ENCODE measurements at places on chromosomes 3 and 15. TPM values are rescaled to one million over a fixed set of nuclear protein-coding genes. Genes with fewer than 3 reads are reported as not detected.

GRCh38 chr3:55609230-55609827 lies 122.2 kb upstream of the WNT5A start:
- no peak for DNase-seq

GRCh38 chr15:84748274-84749110 lies at the start of gene ZNF592:
TSS of gene ZNF592 (plus strand) at chr15:84748592. CDS start at chr15:84782676, 34,084 bp downstream.
- no peak for DNase-seq

DNA sequence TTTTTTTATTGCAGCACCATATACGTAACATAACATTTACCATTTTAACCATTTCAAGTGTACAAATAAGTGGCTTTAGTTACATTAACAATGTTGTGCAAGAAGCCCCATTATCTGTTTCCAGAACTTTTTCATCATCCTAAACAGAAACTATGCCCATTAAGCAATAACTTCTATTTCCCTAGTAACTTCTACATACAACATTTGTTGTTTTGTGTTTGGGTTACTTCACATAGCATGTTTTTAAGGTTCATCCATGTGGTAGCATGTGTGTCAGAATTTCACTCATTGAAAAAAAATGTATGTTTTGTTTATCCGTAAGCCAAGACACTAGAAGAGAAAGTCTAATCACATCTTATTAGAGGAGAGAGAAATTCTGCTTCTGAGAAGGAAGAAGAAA lies 450.5 kb upstream of the PDZRN3 start:
- DNase-seq: no peak

- DNase-seq: no peak
Measured at GRCh38 chr3:129625072-129625874, 18.8 kb upstream of the PLXND1 start.

DNA sequence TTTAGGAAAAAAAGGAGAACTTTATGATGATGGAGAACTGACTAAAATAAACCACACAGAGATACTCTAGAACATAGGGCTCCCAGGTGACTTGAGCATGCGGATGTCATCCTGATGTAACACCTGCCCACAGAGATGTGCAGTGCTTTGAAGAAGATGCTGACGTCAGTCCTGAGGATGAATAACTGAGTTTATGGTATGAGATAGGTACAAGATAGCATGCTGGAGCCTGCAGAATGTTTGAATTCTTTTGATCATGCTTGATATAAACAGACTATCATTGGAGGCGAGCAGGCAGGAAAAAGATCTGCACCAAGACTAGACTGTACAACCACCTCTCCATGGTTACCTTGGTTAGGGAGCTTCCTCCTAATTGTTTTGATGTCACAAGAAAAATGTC lies 12.4 kb downstream of the CCR4 start:
- DNase-seq: no peak

GRCh38 chr3:59839283-59839682 lies 789.5 kb upstream of the CFAP20DC start:
- DNase-seq: no peak

GRCh38 chr3:61946570-61947324 lies 385.4 kb downstream of the PTPRG start:
- no peak for DNase-seq

GRCh38 chr3:60917141-60917540 lies 334.1 kb downstream of the FHIT start:
- DNase-seq: no peak

DNA sequence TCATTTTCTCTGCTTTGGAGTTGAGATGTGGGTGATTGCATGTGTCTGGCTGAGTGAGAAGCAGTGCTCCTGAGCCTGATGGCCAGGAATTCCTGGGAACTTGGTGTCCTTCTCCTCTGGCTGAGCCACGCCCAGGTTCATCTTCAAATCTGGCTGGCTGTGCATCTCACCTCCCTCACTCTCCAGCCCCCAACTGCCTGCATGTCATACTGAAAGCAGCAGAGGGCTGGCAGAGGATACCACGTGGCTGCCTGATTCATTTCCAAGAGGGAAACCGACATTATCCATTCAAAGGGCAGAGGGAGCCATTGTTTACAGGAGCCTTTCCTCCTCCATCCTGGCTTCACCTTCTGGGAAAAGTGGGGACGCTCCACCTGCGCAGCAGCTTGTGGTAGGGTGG lies 57.4 kb downstream of the ABHD5 start:
- peak; percentile 49 for DNase-seq

DNA sequence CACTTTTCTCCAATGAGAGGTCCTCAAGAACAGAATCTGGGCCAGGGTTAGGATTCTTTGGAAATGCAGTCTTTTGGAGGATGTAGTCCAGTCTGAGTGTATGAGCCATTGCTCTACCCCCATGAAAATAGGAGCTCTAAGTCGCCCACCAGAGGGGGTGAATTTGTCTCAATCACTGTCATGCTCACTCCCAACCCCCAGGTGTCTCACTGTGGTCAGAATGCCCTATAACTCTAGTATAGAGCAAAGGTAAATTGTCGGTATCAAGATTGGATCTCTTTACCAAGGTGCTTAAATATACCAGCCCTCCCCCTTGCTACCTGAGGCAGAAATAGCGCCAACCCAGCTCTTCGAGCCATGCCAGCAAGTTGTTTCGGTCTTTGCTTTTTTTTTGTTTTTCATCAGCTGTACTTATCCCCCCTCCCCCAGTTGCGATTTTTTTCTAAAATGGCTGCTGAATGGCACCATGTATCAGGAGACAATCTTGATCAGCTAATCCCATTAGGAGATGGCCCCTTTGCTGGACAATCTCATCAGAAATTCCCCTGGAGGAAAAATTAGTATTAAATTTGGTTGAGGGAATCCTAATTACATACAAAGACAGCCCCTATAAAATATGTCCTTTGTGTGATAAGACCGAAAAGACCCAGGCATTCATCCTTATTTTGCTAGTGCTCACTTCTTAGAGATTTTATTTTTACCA lies 130.7 kb downstream of the EBLN2 start:
- no peak for DNase-seq

GRCh38 chr3:53084310-53085001 lies 38.6 kb upstream of the SFMBT1 start:
- peak; percentile 30 for DNase-seq

DNA sequence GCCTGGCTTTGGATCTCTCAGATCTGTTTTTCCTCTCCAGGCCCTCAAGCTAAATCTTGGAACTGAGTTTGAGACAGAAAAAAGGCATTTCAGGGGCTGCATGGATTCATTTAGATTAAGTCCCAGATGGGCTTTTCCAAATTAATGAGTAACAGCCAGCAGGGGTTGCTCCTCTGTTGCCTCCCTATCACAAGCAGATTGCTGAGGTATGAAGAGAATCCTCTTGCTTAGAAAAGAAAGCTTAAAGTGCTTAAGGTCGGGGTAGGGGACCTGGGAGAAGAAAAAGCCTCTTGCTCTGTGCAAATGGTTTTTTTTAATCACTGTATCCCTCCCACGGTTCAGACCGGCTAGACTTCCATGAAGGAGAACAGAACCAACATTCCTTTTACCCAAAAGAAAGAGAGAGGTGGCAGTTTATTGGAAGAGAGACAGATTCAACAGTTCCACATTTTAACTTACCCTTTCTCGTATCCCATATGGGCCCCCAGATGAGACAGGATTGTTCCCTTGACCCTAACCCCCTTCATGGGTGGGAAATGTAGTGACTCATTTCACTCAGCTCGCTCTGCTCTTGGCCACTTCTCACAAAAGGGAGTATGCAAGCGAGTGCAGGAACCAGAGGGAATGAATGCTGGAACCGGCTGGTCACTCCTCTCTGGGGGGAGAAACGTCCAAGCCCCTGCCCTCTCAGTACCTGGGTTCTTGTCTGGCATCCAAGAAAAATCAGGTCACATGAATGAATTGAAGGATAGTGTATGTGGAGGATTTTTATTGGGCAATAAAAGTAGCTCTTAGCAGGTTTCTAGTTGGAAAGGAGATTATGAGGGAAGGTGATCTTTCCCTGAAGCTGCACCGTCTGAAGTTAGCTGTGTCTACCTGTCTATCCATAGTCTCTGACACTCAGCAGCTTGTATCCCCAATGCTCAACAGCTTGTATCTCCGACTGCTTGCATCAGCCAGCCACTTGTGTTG lies 745.2 kb downstream of the SI start:
- DNase-seq: no peak

- DNase-seq: peak; percentile 93
Measured at GRCh38 chr3:133568294-133569014, 5.0 kb upstream of the CDV3 start.

- no peak for DNase-seq
Measured at GRCh38 chr3:183845090-183845489, 19.7 kb upstream of the MAP6D1 start.

- DNase-seq: no peak
Measured at GRCh38 chr15:94596707-94597106, 365.3 kb downstream of the MCTP2 start.

DNA sequence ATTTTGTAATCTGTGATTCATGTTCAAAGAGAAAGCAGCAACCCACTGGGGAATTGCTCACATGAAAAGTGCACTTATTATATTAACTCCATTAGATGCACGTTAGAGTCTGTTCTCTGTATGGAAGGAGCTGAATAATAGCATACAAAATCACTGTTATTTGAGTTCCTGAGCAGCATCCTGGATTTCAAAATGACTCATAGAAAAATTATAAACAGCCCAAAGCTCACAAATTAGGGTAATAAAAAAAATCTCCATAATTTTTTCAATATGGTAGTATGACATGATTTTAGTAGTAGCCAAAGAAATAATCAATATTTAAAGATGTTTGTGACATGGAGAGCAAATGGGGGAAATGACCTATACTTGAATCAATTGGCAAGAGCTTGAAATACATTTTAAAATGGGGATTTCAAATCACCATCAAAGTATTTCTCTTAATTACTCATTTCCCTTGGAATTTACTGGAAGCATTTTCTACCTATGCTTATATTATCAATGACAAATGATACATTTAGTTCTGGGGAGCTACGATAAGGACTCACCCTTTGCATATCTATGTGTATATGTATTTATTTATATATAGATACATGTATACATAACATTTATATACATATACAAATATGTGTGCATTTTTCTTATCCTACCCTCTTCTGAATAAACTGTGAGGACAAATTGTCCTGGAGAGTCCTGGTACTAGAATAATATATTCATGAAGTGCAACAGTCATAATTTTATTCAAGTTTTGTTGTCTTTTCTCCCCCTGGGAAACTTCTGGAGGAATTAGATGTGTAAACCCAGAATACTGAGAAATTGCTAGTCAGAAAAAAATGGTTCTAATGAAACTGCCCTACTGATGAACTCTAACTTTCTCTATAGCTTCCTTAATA lies 116.3 kb downstream of the RPL22L1 start:
- DNase-seq: no peak

DNA sequence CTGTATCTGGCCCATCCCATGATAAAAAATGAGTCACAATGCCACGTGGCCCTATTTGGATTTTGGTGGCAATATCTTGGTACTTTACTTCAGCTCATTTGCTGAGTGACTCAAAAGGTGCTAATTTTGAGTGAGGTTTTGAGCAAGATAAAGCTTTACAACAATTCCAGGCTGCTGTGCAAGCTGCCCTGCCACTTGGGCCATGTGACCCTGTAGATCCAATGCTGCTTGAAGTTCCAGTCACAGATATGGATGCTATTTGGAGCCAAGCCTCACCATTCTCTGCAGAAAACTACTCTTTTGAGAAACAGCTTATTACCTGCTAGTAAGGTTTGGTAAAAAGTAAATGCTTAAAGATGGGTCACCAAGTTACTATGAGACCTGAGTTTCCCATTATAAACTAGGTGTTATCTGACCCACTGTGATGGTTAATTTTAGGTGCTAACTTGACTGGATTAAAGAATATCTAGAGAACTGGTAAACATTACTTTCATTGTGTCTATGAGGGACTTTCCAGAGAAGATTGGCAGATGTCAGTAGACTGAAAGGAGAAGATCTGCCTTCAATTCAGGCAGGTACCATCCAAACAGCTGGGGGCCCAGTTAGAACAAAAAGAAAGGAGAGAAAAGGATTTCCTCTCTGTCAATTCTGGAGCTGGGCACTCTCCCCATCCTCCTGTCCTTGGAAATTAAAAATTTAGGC lies 1083.9 kb downstream of the DIPK2A start:
- no peak for DNase-seq

- no peak for DNase-seq
Measured at GRCh38 chr3:112339609-112340008, 6.7 kb downstream of the CD200 start.

DNA sequence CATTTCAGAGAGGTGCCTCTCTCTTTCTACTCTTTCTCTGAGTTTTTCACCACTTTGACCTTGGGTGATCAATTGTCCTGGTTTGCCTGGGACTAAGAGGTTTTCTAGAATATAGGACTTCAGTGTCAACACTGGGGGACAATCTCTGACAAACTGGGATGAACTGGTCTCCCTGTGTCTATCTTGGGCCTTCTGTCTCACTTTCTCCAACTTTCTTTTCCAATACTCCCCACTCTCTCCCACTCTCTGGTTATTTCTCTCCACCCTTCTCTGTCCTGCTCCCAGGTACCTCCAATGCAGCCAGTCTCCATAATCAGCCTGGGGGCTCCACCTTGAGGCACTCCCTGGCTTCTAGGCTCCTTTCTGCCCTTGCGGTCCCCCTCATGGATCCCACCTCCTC lies 4.7 kb upstream of the ITGA11 start:
- no peak for DNase-seq

DNA sequence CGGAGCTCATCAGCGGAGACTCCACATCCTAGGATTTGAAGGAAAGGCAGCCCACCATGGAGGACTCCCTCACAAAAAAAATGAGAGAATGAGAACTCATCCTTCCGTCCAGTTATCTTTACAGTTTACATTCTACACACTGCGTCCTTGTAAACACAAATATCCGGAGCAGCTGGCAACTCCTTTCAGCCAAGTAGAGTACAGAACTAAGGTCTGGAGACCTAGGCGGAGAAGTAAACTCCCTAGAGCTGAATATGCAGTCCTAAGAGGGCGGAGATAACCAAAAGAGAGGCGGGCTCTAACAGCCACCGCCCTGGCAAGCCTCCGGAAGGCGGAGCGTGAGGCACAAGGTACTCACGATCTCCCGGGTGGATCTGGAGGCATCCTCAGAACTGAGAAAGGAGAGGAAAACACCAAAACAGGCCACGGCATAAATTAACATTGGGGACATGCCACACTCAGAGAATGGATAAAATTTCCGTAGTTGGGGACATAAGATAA lies 924 bp upstream of the SIN3A start:
- peak; percentile 77 for DNase-seq

- DNase-seq: peak; percentile 65
Measured at GRCh38 chr15:29821416-29822099, 710 bp downstream of the TJP1 start.

- DNase-seq: no peak
Measured at GRCh38 chr15:39438260-39438659, 142.6 kb upstream of the THBS1 start.

DNA sequence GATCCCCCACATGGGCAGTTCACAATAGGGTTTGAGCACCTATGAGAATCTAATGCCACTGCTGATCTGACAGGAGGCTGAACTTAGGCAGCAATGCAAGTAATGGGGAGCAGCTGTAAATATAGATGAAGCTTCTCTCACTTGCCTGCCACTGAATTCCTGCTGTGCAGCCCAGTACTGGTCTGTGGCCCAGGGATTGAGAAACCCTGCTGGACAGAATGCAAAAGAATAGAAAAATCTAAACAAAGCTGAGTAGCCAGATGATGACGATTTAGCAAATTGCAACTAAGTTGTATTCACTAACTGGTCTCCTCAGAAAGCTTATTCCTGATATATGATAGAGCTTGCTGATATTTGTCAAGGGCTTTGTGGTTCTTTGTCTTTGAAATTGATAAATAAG lies 34.3 kb upstream of the APH1B start:
- DNase-seq: no peak

GRCh38 chr15:38733331-38733730 lies 168.7 kb upstream of the RASGRP1 start:
- no peak for DNase-seq

VGLL3 gene
- under 0.01 TPM for total RNA-seq

CD96 gene
- total RNA-seq: not detected

CIP2A gene
- total RNA-seq: 16.7 TPM

MUC20 gene
- total RNA-seq: 0.17 TPM

GATA2 gene
- not detected for total RNA-seq

CGGBP1 gene
- 16.3 TPM for total RNA-seq

NEO1 gene
- total RNA-seq: 6.1 TPM
